ENCODE measurements at places on chromosomes 16 and 17.

DNA sequence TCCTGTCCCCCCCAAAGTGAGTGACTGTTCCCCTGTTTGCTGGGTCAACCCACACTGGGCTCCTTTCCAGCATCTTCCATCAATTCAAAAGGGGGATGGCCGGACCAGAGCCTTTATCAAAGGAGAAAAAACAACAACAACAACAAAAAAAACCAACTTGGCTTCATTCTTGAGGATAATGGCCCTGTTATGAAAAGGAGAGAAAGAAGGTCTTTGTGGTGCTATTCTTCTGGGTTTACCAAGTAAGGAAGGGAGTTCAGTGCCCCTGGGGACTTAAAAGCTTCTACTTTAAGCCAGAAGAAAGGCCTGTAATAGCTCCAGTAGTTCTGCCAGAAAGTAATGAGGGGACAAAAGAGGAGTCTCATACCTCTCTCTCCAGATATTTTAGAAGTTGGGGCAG, 71.5 kb downstream of the RGS9 start:
- DNase-seq, result no peak

DNA sequence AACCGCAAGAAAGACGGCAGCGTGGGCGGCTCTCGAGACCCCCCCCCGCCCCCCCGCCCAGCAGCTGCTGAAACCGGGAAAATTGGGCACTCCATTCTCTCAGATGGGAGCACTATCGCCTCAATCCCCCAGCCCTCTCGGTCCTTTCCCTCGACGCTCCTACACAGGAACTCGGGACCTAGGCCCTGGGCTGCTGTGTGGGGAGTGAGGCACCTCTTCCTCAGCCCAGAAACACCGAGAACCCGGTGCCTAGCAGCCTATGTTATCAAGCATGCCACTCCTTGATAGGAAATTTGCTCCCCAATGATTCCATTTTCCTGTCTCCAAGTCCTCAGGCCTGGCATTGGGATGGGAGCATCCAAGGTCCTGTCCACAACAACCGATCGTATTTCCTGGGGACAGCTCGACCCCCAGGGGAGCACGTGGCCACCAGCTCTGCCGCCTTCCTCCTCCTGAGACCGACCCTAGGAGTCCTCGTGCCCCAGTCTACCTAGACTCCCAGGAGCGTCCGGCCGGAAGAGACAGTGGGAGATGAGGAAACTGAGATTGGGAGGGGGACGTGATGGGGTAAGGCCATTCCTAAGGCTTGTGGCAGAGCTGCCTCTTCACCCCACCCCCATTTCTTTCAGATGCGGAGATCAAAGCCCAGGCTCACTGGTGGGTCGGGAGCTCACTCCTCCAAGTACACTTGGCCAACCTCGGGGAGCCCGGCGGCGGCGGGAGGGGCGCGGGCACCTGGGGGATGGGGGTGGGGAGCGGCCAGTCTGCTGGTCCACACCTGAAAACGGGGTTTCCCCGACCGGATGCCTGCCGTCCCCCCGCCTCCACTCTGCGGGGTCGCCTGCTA, 17.5 kb upstream of the CBX8 start:
- no peak for DNase-seq

DNA sequence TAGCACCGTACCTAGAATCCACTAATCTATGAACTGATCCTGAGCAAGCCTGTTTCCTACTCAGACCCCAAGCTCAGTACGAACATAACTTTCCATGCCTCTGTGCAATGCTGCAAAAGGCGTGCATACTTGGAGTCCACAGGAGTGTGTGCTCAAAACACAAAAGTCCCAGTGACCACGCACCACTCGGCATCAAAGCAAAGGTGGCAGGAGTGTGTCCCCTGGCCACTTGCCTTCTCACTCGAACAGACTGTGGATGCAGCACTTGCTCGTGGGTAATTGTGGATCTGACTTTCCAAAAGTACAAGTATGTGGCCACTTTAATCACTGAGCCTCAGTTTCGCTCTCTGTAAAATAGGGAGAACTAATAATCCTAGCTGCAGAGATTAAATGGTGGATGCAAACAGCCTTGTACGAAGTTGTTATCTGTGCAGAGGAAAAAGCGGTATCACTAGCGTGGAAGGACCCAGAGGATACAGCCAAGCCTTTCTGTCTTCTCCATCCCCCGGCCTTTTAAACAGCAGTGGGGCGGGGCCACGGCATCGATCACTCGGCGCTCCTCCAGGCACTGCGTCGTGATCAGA, 311 bp upstream of the KDM8 start:
- peak; percentile 76 for DNase-seq

DNA sequence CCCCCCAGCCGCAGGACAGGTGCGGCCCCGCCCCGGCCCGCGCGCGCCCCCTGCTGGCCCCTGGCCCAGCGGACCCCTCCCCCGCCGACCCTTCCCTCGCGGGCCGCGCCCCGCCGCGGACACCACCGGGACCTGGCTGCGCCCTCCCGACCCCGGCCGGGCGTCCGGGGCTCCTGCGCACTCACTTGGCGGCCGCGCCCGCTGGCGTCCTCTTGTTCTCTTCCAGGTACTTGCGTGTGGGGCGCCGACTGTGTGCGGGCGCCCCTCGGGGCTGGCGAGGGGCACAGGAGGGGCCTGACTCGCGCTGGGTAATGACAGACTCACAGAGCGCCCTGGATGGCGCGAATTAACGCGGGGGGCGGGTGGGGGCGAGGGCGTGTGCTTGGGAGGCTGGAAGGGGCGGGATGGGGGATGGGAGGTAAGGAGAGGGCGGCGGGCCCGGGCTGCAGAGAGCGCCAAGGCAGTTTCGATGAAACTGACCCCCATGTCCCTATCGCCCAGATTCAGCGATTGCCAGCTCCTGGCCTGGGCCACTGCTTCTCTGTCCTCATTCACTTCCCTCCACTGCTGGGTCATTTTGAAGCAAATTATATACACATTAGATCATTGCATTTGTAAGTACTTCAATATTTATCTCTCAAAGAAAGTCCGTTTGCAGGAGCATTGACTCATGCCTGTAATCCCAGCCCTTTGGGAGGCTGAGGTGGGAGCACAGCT, 445 bp upstream of the DBNDD1 start:
- no peak for DNase-seq

DNA sequence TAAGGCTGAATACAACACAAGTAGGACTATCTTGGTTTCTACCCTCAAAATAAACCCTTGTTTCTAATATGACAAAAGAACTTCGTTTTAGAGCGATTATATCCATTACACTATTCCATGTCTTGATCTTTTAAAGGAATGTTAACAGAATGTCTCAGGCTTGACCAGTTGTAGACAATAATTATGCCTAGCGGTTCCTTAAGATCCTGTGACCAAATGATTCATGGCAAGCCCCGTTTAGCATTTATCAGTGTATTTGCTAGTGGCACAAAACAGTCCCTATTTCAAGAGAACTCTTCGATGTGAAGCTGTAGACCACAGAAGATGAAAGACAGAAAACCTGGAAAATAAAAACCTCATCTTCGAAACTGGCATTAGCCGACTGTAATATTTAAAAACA, 200.9 kb upstream of the SOX9 start:
- no peak for DNase-seq

DNA sequence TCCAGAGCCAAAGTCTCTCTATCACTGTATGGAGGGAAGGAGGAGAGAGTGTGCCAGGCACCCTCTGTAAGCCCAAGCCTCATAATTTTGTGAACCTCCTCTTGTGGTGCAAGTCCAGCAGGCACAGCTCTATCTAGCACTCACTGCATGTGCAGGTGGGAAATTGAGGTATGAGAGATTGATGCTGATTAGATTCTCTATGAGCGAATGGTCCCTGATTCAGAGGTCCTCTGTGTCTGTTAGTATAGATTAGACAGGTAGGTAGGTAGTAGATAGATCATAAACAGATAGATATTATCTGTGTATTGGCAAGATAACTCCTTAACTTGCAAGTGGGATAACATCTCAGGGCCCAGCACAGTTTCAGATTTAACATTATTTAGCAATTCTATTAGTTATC, 209.5 kb downstream of the CNTNAP4 start:
- DNase-seq, result no peak

DNA sequence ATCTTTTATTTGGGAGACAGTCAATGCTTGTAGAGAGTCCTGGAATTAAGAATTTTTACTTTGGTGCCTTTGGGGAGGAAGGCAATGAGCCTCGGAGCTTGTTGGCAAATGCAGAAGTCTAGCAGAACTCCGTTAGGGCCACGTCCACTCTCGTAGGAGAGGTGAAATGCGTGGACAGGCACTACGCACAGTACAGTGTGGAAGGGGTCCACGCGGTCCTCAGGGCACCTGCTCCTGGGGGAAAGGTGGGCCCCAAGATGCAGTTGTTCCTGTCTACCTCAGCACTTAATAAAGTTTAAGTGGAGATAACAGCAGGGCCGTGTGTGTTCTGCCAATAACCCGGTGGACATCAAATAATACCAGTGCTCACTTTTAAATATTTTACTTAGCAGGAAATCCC, 1.8 kb downstream of the RAB11FIP3 start:
- DNase-seq, result no peak
